ENCODE measurements at places on chromosomes 7 and 10. TPM values are rescaled to one million over a fixed set of nuclear protein-coding genes. Genes with fewer than 3 reads are reported as not detected.

GRCh38 chr7:3558400-3558799, 257.3 kb downstream of the SDK1 start:
- DNase-seq = no peak

GRCh38 chr10:117133273-117134055, 4.6 kb downstream of the VAX1 start:
- DNase-seq = no peak

PNLIPRP2 gene
- not detected for polyA plus RNA-seq

- no peak for DNase-seq
Observed at GRCh38 chr10:47452495-47453140, 31.3 kb downstream of the ANXA8 start.

DNA sequence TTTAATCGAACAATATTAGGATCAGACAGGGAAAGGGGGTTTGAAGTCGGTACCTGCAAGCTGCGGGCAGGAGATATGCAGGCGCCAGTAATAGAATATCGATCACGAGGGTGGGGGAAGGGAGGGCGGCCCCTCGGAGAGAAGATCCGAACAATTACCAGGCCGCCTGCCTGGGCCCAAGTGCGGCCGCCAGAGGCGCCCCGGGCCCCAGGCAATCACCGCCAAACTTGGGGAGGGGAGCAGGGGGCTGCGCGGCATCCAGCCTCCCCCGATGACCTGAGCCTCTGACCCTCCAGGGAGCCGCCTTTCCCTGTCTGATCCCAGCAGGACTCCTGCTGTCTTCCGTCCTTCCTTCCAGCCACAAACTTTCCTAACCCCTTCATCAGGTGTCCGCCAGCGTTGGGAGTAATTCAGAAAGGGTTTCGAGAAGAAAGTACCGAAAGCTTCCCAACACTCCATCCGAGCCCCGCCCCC, 1.1 kb downstream of the NKX1-2 start:
- no peak for DNase-seq

- DNase-seq = no peak
Observed at GRCh38 chr7:8699875-8700624, 266.6 kb downstream of the NXPH1 start.

- DNase-seq = no peak
Observed at GRCh38 chr7:118312051-118312450, 87.5 kb downstream of the ANKRD7 start.

DNA sequence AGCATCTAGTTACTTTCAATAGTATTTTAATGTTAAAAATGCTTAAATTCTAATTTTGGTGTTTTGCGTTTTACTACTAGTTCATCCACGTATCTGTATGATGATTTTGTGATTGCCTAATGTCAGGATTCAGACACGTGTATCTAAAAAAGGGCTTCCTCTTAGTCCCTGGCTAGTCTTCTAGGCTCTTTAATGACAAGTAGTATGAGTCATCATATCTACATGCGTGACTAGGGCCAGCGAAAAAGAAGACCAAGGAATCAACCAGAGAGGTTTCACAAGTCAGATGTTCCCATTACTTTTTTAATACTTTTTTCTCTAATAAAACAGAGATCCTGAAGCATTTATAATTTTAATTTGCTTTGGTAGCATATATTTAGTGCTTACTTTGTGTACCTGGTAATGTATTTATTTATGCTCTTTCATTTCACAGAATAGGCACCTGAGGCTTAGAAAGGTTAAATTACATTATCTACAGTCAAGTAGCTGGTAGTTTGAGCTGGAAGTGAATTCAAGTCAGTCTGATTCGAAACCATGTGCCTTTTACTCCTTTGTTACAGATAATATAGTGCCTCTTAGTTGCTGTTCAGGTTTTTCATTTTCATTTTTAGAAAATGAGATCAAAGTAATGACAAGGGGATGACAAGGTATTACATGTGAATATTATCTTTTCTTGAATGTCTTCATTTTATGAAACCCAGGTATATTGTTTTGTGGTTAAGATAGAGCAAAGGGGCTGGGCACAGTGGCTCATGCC, 140.3 kb downstream of the FOXP2 start:
- no peak for DNase-seq

- no peak for DNase-seq
Observed at GRCh38 chr10:85638797-85639196, 727.8 kb downstream of the GRID1 start.

DNA sequence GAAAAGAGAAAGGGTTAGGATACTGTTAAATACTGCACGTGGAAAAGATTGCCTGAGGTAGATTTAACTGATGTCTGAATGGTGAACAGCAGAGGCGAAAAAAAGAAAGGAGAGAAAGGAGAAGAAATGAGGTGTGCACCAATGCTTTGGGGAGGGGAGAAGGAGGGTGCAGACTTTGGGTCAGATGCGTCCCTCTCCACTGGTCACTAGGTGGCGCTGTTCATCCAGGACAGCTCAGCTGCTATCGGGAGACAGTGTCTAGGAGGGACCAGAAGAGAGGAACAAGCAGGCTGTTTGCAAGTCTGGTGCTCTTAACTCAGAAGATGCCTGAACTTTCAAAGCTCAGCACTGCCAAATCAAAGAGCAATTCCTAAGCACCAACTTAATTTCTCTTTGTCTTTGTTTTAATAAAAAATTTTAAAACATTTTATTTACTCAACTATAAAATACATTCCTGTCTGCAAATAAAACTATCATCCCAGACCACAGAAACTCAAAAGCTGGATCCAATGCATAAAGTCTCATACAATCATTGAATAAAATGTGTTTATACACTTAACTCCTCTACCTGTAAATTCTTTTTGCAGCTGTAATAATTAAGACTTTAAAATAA, 83.9 kb upstream of the PDLIM1 start:
- DNase-seq = peak; percentile 71

Measured in hindlimb muscle (tissue), 1 donor.